ENCODE measurements at places on chromosomes 16 and 17.

- DNase-seq: no peak
These were observed 25.2 kb upstream of the GSE1 start for GRCh38 chr16:85587762-85588556.

GRCh38 chr17:78969865-78970264 is 9.9 kb downstream of the LGALS3BP start:
- DNase-seq: peak; percentile 86

GRCh38 chr16:20385844-20386832 is 18.4 kb downstream of the PDILT start:
- DNase-seq: peak; percentile 33

GRCh38 chr16:72921106-72921505 is 126.8 kb downstream of the ZFHX3 start:
- DNase-seq: no peak

GRCh38 chr17:71849783-71850768 is 270.7 kb upstream of the SOX9 start:
- no peak for DNase-seq

DNA sequence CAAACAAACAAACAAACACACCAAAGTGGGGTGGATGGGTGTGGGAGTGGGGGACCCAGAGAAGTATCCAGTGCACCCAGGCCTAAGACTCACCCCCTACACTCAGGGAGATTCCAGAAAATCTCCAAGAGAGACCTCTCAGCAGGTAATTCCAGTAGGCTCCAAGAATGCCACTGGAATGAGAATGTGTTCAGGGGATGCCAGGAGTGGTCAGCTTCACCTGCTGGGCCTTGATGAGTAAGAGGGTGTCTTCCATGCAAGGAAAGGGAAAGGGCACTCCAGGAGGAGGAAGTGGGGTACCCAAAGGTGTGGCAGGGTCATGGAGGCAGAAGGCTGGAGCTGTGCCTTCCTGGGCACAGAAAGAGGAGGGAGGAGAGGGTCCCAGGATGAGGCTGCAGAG is 9.9 kb downstream of the CDH1 start:
- DNase-seq: no peak

DNA sequence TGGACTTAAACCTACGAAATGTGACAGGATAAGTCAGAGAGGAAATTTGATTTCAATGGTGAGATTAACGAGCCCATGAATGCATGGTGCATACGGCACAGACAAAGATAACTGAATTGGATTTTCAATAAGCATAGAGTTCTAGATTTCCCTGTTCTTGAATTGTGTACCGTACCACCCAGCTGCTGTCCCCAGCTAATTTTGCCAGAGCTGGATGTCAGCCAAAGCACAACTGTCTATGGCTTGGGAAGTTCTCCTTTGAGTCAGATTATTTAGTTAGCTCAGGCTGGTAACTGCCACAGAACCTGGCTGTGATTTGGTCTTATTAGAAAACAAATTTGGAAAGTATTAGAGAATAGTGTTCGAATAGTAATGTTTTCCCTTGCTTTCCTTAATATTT is 143.1 kb downstream of the CDH13 start:
- no peak for DNase-seq

DNA sequence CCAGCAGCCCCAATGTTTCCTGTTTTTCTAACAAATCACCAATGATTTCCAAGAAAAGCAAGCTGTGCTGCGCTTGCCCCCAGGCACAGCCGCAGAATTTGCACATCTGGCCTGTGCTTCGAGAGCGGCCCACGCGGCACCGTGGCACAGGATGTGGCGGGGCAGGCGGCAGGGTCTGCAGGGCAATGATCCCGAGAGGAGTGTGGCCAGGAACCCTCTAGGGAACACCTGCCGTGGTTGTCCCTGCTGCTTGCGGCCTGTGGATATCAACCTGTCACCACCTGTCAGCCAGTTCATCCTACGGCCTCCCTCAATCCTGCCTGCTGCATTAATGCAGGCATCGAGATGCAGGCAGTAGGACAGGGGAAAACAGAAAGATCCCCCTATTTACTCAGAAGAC is 24.0 kb downstream of the PIK3R5 start:
- DNase-seq: no peak

DNA sequence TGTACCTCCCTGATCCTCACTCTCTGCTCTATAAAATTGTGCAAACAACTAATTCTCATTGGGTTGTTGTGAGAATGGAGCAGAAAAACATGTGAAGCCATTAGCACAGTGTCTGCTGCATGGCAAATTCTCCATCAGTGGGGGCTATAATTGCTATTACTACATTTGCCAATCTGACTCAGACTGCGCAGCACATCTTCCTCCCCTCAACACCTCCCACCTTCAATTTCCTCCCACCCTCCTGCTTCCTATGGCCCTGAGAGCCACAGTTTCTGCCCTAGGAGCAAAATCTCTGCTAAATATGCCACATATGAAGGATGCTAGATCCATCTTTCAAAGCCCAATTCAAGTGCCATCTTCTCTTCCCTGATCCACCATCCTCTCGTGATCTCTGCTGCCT is 37.0 kb downstream of the ABCC12 start:
- no peak for DNase-seq

DNA sequence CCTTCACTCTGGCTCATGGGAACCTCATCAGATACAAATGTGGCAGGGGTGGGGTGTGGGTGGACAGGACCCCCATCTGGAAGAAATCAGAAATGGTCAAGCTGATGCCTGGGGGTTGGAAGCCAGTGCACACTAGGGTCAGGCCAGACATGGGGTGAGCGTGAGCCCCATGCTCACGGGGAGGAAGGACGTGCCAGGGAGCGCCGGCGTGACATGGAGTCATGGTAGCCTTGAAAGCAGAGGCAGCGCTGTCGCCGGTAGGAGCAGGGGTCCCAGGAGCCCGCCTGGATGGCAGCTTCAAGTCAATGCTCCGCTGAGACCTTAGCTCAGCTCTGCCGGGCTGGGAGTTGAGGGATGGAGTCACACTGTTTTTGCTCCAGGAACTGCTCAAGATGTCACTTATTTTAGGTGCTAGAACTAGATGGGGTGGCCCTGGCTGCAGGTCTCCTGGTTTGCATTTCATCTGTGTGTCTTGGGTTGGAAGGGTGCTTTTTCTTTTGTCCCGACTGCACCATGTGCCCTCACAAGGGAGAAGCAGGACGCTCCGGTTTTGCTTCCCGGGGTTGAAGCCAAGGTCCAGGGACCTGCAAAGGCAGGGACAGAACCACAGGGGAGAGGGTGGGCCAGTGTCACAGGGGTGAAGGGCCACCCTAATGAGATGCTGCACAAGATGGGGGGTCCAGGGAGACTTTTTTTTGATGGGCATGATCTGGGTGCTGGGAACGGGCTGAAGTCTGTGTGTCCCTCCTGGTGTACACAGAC is 51.4 kb downstream of the USP22 start:
- DNase-seq: no peak

GRCh38 chr16:74725651-74726455 is 25.2 kb upstream of the MLKL start:
- no peak for DNase-seq

DNA sequence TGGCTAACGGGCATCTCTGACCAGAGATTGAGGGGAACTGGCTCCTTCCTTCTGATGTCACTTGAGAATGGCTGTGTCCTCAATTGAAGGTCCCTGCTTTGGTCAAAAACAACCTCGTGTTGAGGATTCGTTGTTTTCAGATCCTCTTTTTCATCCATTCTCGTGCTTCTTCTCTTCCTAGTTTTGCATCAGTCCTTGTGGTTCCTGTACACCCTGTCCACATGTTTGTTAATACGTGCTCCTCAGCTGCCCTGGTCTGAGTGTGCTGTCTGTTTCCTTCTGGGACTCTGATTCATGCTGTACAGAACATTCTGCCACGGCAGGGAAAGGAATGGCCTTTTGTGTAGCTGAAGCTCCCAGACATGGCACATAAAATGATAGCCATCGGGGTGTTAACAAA is 863.2 kb upstream of the GOT2 start:
- DNase-seq: no peak

- no peak for DNase-seq
These were observed 61.1 kb downstream of the SIAH1 start for GRCh38 chr16:48323783-48324775.

GRCh38 chr17:49051269-49051668 is 54.1 kb downstream of the IGF2BP1 start:
- no peak for DNase-seq

DNA sequence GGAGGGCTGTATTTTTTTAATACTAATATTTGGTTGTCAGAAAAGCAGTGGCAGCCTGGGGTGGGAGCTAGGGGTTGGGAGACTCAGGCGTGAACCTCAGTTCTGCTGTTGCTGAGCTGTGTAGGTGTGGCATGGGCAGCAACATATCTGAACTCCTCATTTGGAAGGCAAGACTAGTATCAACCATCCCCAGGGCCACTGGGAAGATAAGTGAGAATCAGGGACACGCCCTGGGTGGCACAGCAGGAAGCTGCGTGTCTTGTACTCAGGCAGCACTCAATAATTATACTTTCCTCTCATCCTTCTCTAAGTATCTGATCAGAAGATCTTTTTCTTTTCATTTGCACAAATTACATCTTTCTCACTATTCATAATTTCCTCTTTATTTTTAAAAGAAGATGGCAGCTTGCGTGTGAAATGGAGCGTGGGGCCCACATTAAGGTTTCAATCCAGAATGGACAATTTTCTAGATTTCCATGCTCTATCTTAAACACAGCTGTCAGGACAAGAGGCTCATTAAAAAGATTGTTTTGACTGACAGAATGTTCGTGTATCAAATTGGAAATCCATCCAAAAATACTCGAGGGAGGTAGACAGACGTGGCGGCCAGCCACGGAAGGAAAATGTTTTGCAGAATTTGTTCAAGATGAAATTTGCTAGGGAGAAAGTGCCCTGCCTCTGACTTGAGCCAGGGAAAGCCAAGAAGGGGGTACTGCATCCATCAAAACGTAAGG is 121.1 kb downstream of the CPPED1 start:
- DNase-seq: no peak

GRCh38 chr16:67413978-67414911 is 2.0 kb downstream of the ZDHHC1 start:
- no peak for DNase-seq

DNA sequence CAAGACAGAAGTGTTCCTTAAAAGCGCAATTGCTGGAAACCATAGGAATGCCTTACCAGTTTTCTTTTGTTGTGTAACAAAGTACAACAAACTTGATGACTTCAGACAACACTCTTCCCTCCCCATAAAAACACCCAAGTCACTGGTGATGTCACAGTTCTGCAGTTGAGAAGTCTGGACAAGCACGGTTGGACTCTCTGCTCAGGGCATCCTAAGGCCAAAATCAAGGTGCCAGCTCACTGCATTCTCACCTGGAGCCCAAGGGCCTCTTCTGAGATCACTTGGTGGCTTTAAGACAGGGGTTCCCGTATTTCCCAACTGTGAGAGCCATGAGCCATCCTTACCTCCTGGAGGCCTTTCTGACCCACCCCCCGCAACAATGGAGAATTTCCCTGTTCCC is 45.6 kb upstream of the MEAK7 start:
- DNase-seq: no peak

GRCh38 chr16:2482249-2482648 is 7.3 kb downstream of the TBC1D24 start:
- no peak for DNase-seq

DNA sequence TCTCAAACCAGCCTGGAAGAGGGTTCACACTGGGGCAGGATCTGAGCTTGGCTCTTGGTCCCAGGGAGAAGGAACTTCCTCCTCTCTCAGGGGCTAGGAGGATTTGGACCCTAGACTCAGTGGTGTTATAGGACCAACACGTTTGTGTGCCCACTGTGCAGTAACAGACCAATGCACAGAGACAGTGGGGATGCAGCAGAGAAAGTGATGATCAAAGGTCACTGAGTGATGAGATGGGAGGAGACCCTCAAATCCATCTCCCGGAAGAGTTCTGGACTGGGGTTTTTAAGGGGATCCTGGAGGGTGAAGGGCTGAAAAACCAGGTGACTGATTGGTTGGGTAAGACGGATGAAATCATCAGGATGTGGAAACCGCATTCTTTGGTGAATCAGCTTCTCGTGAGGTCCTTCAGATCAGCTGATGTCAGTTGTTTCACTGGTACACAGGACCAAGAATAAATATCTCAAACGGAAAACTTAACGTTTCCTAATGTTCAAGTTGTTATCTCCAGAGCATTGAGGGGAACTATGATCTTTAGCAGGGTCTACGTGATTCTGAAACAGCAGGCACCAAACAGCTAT is 3.3 kb upstream of the VAC14 start:
- no peak for DNase-seq

GRCh38 chr17:69757688-69758430 is 317.2 kb upstream of the KCNJ16 start:
- DNase-seq: no peak

GRCh38 chr17:2194889-2195335 is 108.7 kb downstream of the SMG6 start:
- DNase-seq: no peak

GRCh38 chr17:72365857-72366414 is 245.1 kb downstream of the SOX9 start:
- DNase-seq: no peak

DNA sequence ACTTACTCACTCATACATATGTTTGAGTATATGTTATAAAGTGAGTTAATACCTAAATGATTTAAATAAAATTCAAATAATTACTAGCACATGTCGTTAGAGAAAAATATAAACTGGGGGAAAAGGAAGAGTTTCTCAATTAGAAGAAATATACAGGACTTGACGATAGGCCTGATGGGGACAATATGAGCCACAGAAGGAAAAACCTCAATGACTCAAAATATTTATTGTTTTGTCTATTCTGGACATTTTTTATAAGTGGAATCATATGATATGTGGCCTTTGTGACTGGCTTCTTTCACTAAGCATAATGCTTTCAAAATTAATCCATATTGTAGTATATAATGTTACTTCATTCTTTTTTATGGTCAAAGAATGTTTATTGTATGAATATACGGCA is 339.2 kb upstream of the PMFBP1 start:
- no peak for DNase-seq

DNA sequence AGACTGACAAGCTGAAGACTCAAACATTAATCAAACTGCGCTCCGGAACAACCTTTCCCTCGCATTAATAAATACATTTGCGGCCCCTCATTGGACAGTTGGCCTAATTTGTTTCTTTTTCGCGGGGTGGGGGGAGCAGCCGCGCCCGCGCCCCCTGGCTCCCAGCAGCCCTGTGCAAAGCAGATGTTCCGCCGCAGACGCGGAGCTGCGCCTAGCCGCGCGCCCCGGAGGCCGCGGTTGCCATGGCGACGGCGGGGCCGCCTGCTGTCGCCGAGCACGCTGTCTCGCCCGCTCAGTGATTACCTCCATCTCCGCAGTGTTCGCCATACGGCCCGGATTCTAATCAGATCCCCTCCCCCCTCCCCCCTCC is 25.5 kb downstream of the COPZ2 start:
- no peak for DNase-seq

GRCh38 chr17:59899099-59899498 is 6.2 kb downstream of the RPS6KB1 start:
- no peak for DNase-seq
